Occipital lobe (tissue), 3 donors: ENCODE measurements at places on chromosomes 1 and 21.

DNA sequence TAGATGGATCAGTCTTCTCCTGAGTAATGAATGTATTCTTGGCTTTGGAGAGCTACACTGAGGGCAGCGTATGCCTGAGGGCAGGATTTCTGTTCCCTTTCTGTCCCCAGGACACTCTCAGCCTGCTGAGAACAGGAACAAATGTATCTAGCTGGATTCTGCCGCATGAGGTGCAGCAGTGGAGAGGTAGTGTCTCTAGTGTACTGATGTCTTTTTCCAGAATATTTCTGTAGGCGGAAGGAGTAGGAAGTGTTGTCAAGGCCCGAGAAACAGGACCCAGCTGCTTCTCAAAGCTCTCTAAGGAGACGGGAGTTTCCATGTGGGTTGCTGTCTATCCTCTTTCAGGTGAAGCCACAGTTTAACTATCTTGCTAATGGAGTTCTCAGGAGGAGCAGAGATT is 65.5 kb downstream of the MT1HL1 start:
- DNase-seq: peak; percentile 58

DNA sequence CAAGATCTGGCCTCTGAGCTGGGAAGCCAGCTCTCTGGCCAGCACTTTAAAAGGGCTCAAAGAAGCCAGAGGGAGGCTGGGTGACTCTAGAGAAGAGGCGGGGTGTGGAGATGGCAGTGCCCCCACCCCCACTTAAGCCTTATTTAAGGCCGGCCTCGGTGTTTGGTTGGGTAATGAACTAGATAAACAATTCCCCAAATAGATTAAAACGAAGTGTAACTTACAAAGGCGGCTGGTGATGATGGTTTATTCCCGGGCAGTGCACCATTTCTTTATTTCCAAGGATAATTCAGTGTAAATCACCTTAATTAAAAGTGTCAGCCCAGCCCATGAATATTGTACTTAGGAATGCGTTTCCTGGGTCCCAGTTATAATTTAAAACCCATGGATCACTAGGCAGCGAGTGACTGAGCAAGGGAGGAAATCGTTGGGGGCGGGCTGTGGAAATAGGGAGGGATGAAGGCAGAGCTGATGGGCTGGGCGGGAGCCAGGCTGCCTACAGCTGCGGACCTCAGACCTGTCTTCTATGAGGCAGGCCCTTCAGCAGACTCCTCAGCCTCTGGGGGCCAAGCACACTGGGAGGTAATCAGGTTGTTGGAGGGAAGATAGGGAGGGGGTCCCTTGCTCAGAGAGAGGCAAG is 54.9 kb downstream of the TMEM53 start:
- DNase-seq: no peak

GRCh38 chr1:48215889-48216288 is 6.6 kb upstream of the SLC5A9 start:
- DNase-seq: no peak

DNA sequence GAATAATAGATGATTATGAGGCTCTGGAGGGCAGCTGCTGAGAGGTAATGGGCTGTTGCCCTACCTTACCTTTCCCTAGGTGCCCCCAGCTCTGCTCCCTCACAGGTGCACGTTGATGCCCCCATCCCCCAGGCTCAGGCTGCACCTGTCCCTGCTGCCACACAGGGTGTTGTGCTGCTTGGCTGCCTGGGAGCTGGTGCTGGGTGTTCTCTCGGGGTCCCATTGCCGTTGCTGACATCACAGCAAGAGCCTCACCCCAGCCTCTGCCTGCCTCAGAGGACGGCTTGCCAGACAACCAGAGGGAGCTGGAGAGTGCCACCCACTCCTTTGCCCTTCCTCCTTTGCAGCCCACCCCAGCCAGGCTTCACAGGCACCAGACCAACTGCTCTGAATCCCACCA is 31.4 kb upstream of the DMBX1 start:
- DNase-seq: no peak

DNA sequence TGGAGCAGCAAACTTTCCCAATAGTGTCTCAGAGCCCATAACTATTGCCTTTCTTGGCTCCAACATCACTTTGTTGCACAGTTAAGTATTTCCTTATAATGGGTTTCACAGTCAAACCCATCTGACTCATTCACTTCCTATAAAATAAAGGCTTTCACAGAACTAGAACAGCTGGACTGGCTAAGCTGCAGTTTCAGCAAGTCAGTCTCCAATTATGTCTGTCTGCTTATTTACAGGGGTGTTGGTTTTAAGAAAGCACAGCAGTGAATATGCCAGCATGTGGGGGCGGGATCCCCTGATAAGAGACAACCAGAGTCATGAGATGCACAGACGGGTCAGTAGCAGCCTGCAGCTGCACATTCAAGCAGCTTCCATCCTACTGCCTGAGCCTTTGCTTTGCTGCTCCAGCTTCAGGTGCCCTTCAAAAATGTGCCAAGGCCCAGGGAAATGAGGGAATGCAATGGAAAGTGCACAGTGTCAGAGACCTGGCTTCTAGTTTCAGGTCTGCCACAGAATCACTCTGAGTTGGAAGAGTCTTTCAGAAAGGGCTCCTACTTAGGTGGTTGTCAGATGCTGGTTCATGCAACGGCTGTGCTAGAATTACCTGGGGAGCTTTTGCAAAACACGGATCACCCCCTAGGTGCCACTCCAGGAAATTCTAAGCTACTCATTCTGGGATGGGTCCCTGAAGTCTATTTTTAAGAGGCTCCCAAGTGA is 24.8 kb downstream of the RNF19B start:
- DNase-seq: peak; percentile 20

DNA sequence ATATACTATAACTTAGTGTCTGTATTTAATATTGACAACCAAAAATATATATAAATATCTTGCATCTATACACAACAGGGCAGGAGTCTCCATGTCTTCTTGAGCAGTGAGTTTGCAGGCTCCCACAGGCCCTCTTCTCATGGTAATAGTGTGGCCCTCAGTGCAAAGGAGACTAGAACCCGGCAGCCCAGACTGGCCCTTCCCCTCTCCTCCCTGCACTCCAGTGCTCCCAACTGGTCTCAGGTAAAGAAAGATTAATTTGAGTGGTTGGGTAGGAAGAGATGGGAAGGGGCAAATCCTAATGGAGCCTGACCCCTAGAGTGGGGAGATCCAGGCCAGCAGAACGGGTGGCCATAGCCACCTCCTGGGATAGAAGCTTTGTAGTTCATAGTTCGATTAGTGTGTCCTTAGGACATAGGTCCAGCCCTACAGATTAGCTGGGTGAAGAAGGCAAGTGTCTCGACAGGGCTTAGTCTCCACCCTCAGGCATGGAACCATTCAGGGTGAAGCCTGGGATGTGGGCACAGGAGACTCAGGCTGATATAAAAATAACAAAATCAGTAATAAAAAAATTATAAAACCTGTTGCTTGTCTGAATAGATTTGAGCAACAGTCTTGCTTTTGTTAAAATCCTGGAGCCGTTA is 32.3 kb downstream of the SLC2A1 start:
- DNase-seq: no peak
